ENCODE measurements at places on chromosomes 7 and 10.
A peak's percentile ranks its signal among the peaks of the same experiment; 100 is the strongest.

DNA sequence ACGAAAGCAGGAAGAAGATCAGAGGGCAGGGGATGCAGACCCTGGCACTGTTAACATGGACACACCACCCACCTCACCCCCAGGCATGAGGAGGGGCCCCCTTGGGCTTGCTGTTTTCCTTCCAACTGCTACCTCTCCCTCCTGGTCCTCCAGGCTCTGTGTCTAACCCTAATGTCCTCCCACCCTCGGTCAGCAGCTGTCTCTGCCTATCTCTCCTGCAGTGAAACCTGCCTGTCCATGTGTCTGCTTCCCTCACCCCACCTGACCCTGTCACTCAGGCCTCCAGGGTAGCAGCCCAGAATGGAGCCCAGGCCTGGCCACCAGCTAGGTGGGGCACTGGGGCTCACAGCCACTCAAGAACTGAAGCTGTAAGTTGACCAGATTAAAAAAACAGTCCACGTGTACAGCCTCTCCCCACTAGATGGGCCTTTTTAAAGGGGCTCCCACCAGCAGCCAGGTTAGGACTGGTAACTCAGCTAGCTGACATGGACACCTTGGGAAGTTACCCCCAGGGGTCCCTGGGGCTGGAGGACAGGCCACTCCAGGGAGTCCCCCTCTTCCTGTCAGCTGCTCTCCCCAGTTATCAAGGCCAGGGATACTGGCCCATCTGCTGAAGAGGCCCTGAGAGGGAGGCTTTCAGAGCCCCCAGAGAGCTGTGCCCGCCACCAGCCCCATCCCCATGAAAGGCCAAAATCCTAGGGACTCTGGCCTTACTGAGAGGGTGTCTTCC is 1.5 kb downstream of the SMARCD3 start:
- no peak overlapping the region for H3K27ac ChIP-seq
- no peaks in the 10 kb centered on the region for H3K27me3 ChIP-seq
- no peaks in the 10 kb centered on the region for H3K36me3 ChIP-seq
- no peak overlapping the region for H3K4me3 ChIP-seq
- DNase-seq: no peak

DNA sequence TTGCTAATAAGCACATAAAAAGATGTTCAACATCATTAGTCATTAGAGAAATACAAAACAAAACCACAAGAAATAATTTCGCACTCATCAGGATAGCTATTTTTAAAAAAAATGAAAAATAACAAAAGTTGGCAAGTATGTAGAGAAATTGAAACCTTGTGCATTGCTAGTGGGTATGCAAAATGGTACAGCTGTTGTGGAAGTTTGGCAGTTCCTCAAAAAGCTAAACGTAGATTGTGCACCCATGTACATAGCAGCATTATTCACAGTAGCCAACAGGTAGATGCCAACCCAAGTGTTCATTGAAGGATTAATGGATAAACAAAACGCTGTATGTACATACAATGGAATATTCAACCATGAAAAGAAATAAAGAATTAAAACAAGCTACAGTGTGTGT is 35.3 kb upstream of the STARD3NL start:
- H3K4me3 ChIP-seq: no peak overlapping the region
- H3K27ac ChIP-seq: no peak overlapping the region
- DNase-seq: no peak
- H3K4me1 ChIP-seq: no peaks in the 10 kb centered on the region
- no peaks in the 10 kb centered on the region for H3K36me3 ChIP-seq

- peak overlapping the region; percentile 93 for H3K27ac ChIP-seq
- H3K27me3 ChIP-seq: no peaks in the 10 kb centered on the region
- peaks cover 7% of the 10 kb centered on the region for H3K4me1 ChIP-seq
- H3K36me3 ChIP-seq: no peaks in the 10 kb centered on the region
- peak; percentile 51 for DNase-seq
Measured at GRCh38 chr7:106283831-106284713, 711 bp downstream of the NAMPT start.

GRCh38 chr10:94038024-94038423 is 44.3 kb downstream of the PLCE1 start:
- no peaks in the 10 kb centered on the region for H3K27me3 ChIP-seq
- no peak for DNase-seq
- no peak overlapping the region for H3K27ac ChIP-seq
- no peak overlapping the region for H3K4me3 ChIP-seq
- H3K4me1 ChIP-seq: peaks cover 16% of the 10 kb centered on the region

- H3K27me3 ChIP-seq: no peaks in the 10 kb centered on the region
- H3K4me3 ChIP-seq: no peak overlapping the region
- H3K4me1 ChIP-seq: peaks cover 40% of the 10 kb centered on the region
- DNase-seq: no peak
- no peak overlapping the region for H3K27ac ChIP-seq
Measured at GRCh38 chr10:65945061-65945460, 980.8 kb upstream of the LRRTM3 start.

GRCh38 chr7:4226524-4226882 is 455.6 kb upstream of the FOXK1 start:
- H3K4me1 ChIP-seq: no peaks in the 10 kb centered on the region
- DNase-seq: no peak
- H3K27ac ChIP-seq: no peak overlapping the region
- no peaks in the 10 kb centered on the region for H3K27me3 ChIP-seq
- no peak overlapping the region for H3K4me3 ChIP-seq

GRCh38 chr10:99528494-99529441 is 4.0 kb upstream of the NKX2-3 start:
- DNase-seq: no peak
- no peaks in the 10 kb centered on the region for H3K27me3 ChIP-seq
- H3K36me3 ChIP-seq: no peaks in the 10 kb centered on the region
- H3K27ac ChIP-seq: no peak overlapping the region

- H3K4me1 ChIP-seq: peaks cover 31% of the 10 kb centered on the region
- no peak for DNase-seq
- peak overlapping the region; percentile 48 for H3K27ac ChIP-seq
- no peaks in the 10 kb centered on the region for H3K36me3 ChIP-seq
Measured at GRCh38 chr10:72310241-72310633, 36.5 kb downstream of the DDIT4 start.

DNA sequence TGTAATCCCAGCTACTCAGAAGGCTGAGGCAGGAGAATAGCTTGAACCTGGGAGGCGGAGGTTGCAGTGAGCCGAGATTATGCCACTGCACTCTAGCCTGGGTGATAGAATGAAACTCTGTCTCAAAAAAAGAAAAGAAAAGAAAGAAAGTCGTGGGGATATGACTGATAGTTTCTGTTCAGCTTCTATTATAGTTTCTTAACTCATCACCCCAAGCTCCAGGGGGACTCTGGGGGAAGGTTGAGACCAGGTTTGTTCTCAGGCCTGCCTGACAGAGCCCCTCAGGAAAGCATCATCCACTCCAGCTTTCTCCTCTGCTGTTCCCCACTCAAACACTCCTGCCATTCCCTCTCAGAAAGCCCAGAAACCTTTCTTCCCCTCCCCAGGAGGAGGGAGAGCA is 542.4 kb upstream of the GALNT17 start:
- H3K27me3 ChIP-seq: no peaks in the 10 kb centered on the region
- H3K4me1 ChIP-seq: peaks cover 10% of the 10 kb centered on the region
- H3K4me3 ChIP-seq: no peak overlapping the region
- no peak for DNase-seq
- no peaks in the 10 kb centered on the region for H3K36me3 ChIP-seq
- no peak overlapping the region for H3K27ac ChIP-seq

GRCh38 chr7:91107460-91107859 is 156.8 kb upstream of the FZD1 start:
- H3K4me3 ChIP-seq: no peak overlapping the region
- H3K27ac ChIP-seq: no peak overlapping the region
- DNase-seq: no peak
- H3K27me3 ChIP-seq: no peaks in the 10 kb centered on the region
- H3K4me1 ChIP-seq: no peaks in the 10 kb centered on the region

GRCh38 chr7:27144781-27145164 is 1.3 kb upstream of the HOXA5 start:
- peak; percentile 26 for DNase-seq
- H3K4me3 ChIP-seq: no peak overlapping the region
- H3K36me3 ChIP-seq: no peaks in the 10 kb centered on the region
- no peaks in the 10 kb centered on the region for H3K27me3 ChIP-seq
- H3K27ac ChIP-seq: no peak overlapping the region

DNA sequence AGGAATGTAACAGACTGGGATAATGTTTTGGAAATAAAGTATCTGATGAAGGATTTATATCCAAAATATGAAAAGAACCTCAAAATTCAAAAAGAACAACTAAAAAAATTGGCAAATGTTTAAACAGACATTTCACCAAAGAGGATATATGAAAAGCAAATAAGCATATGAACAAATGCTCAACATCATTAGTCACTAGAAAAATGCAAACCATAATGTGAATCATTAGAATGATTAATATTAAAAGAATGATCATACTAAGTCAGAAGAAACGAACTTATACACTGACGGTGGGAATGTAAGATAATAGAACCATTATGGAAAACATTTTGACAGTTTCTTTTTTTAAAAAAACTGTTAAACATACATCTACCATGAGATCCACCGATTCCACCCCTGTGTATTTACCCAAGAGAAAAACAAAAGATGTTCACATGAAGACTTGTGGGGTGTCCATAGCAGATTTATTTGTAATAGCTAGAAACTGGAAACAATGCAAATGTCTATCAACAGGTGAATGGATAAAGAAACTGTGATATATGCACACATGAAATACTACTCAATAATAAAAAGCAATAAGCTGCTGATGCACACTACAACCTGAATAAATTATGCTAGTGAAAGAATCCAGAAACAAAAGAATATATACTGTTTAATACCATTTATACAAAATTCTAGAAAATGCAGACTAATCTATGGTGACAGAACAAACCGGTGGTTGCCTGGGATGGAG is 35.7 kb downstream of the PRKG1 start:
- H3K27me3 ChIP-seq: no peaks in the 10 kb centered on the region
- H3K4me3 ChIP-seq: no peak overlapping the region
- H3K4me1 ChIP-seq: no peaks in the 10 kb centered on the region
- no peak for DNase-seq
- no peak overlapping the region for H3K27ac ChIP-seq
- no peaks in the 10 kb centered on the region for H3K36me3 ChIP-seq

- DNase-seq: peak; percentile 14
- no peak overlapping the region for H3K27ac ChIP-seq
- no peaks in the 10 kb centered on the region for H3K36me3 ChIP-seq
- no peaks in the 10 kb centered on the region for H3K27me3 ChIP-seq
Measured at GRCh38 chr7:43791-44540, 148.4 kb upstream of the FAM20C start.

- no peaks in the 10 kb centered on the region for H3K4me1 ChIP-seq
- DNase-seq: no peak
- no peaks in the 10 kb centered on the region for H3K36me3 ChIP-seq
- no peak overlapping the region for H3K27ac ChIP-seq
Measured at GRCh38 chr10:131004276-131004675, 307.2 kb downstream of the TCERG1L start.

GRCh38 chr10:89975071-89975470 is 273.7 kb downstream of the KIF20B start:
- peaks cover 2% of the 10 kb centered on the region for H3K27me3 ChIP-seq
- H3K4me1 ChIP-seq: no peaks in the 10 kb centered on the region
- H3K36me3 ChIP-seq: no peaks in the 10 kb centered on the region
- H3K4me3 ChIP-seq: no peak overlapping the region
- no peak overlapping the region for H3K27ac ChIP-seq
- no peak for DNase-seq

- peaks cover 1% of the 10 kb centered on the region for H3K36me3 ChIP-seq
- DNase-seq: no peak
- H3K4me1 ChIP-seq: peaks cover 3% of the 10 kb centered on the region
- H3K27me3 ChIP-seq: no peaks in the 10 kb centered on the region
- peak overlapping the region; percentile 28 for H3K27ac ChIP-seq
- no peak overlapping the region for H3K4me3 ChIP-seq
Measured at GRCh38 chr7:2043316-2044039, 189.3 kb downstream of the MAD1L1 start.

DNA sequence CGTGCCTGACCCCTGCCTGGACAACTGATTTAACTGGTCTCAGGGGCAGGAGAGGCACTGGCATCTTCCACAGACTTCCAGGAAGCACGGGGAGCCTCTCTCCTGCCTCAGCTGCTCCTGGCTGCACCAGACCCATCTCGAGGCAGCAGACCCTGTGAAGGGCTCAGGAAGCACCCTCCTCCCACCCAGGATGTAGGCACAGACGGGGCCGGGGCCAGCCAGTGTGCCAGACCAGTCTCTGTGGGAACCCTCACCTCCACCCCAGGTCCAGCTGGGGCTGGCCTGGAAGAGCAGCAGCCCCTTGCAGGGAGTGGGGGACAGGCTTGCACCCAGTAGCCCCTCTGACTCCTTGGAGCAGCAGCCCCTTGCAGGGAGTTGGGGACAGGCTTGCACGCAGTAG is 56.3 kb downstream of the RASGEF1A start:
- no peak overlapping the region for H3K27ac ChIP-seq
- H3K4me1 ChIP-seq: no peaks in the 10 kb centered on the region
- H3K27me3 ChIP-seq: no peaks in the 10 kb centered on the region

- H3K27ac ChIP-seq: no peak overlapping the region
- no peak overlapping the region for H3K4me3 ChIP-seq
- H3K36me3 ChIP-seq: no peaks in the 10 kb centered on the region
- no peaks in the 10 kb centered on the region for H3K27me3 ChIP-seq
- DNase-seq: no peak
- H3K4me1 ChIP-seq: peaks cover 3% of the 10 kb centered on the region
Measured at GRCh38 chr7:40608321-40609075, 473.7 kb downstream of the SUGCT start.

DNA sequence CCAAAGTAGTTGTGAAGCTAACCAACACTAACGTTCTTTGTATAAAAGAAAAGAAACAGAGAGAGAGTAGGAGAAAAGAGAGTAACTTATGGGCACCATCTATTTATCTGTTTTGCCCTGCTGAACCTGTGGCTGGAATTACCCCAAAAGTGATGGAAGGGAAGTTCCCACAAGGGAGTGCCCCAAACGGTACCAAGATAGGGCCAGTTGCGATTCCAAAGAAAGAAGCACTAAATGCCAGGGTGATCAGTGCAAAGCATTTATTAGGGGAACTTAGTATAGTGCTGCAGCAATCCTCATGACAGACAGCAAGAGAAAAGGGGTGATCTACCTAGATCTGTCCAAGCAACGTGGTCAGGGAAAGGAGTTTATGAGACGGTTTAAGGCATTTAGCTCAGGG is 190.2 kb downstream of the SORCS3 start:
- no peak for DNase-seq
- H3K27ac ChIP-seq: no peak overlapping the region
- H3K27me3 ChIP-seq: no peaks in the 10 kb centered on the region
- H3K4me3 ChIP-seq: no peak overlapping the region
- H3K4me1 ChIP-seq: no peaks in the 10 kb centered on the region

GRCh38 chr10:52746169-52746568 is 26.4 kb downstream of the MBL2 start:
- peaks cover 7% of the 10 kb centered on the region for H3K4me1 ChIP-seq
- H3K27ac ChIP-seq: no peak overlapping the region
- no peaks in the 10 kb centered on the region for H3K36me3 ChIP-seq
- H3K4me3 ChIP-seq: no peak overlapping the region
- no peaks in the 10 kb centered on the region for H3K27me3 ChIP-seq

- DNase-seq: no peak
- no peaks in the 10 kb centered on the region for H3K4me1 ChIP-seq
- no peaks in the 10 kb centered on the region for H3K36me3 ChIP-seq
Measured at GRCh38 chr7:134084488-134085144, 42.5 kb upstream of the LRGUK start.

Measured in Caco-2 (cell line).